Activated CD8-positive, alpha-beta memory T cell treated with anti-CD3 and anti-CD28 coated beads for 1 hour (primary cell): ENCODE measurements at places on chromosomes 4 and X.

- DNase-seq, result no peak
Observed at GRCh38 chr4:20681271-20681670, 19.0 kb upstream of the PACRGL start.

DNA sequence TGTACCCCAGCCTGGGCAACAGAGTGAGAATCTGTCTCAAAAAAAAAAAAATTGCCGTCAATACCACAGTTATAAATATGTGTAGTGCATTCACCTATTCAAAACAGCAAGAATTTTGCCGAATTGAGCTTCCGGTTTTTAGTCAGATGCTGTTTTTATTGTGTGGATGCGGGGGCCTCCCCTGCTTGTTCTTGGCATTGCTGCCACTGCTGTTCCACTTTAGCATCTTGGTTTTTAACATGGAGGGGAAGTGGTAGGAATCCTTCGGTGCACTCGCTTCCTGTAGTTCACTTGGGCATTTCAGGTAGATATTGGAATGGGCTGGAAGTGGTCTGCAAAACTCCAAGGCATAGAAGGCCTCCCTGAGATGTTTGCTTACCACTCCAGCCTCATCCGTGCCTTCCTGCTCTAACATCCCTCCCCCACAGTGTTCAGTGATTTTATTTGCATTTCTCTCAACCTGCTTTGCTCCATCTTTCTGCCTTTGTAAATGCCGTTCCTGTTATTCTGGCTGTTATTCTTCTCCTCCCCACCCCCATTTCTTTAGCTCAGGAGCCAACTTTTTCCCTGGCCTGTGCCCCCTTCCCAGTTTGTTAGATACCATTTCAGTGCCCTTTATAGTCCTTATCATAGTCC is 25.5 kb downstream of the MOB1B start:
- DNase-seq, result no peak

GRCh38 chr4:76341063-76341462 is 34.5 kb downstream of the STBD1 start:
- DNase-seq, result no peak

- no peak for DNase-seq
Observed at GRCh38 chr4:22984390-22984789, 291.7 kb downstream of the GBA3 start.

GRCh38 chr4:138851391-138852335 is 163.9 kb upstream of the NOCT start:
- no peak for DNase-seq

DNA sequence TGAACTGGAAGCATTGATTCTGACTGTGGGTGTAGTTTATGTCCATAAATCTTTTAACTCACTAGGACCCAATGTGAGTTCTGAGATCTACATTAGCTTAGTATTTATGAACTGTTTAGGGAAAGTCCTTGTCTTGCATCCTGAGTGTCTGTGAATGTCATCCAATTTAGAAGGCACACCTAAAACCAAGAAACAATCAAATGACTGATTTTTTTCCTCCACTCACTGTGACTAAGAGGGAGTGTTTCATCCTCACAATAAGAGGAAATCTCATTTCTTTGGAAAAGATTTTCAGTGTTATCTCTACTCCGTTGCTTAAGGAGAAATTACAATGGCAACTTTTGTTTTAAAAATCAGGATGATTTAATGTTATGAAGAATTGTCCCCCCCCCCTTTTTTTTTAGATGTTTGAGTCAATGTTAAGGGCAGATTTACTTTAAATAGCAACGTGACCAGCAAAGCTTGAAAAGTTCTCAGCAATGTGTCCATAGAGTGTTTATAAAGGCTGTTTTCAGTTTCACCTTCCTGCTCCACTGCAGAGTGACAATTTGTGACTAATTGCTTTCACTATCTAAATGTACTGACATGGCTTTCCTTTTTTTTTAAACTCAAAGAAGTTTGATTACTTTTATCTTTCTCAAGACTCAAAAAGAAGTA is 173.0 kb downstream of the SPCS3 start:
- no peak for DNase-seq

DNA sequence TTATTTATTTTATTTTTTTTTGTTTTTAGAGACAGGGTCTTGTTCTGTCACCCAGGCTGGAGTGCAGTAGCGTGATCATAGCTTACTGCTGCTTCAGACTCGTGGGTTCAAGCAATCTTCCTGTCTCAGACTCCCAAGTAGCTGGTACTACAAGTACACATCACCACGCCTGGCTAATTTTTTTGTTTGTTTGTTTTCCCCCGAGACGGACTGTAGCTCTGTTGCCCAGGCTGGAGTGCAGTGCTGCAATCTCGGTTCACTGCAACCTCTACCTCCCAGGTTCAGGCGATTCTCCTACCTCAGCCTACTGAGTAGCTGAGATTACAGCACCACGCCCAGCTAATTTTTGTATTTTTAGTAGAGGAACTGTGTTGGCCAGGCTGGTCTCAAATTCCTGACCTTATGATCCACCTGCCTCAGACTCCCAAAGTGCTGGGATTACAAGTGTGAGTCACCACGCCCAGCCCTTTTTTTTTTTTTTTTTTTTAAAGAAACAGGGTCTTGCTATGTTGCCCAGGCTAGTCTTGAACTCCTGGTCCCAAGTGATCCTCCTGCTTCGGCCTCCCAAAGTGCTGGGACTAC is 32.2 kb downstream of the COPS4 start:
- no peak for DNase-seq

- DNase-seq, result no peak
Observed at GRCh38 chrX:134692990-134693389, 34.7 kb upstream of the PLAC1 start.
